Activated naive CD8-positive, alpha-beta T cell treated with anti-CD3 and anti-CD28 coated beads, Interleukin-2, amount 50 U/mL, for 16 hours (primary cell): ENCODE measurements at places on chromosomes 3 and 15.

- no peak for DNase-seq
Observed at GRCh38 chr3:30549600-30549999, 56.8 kb upstream of the TGFBR2 start.

DNA sequence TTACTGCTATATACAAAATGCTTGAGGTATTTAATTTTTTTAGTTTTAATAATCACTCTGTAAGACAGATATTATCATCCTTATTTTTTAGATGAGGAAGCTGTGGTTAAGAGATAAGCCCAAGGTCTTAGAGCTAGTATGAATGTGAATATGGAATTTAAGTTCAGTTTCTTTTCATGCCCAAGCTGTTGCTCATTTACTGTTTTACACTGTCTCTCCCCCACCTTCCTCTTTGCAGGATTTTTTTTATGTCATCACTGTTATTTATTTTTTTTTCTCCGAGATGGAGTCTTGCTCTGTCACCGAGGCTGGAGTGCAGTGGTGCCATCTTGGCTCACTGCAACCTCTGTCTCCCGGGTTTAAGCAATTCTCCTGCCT, 22.5 kb downstream of the MAP2K5 start:
- no peak for DNase-seq

DNA sequence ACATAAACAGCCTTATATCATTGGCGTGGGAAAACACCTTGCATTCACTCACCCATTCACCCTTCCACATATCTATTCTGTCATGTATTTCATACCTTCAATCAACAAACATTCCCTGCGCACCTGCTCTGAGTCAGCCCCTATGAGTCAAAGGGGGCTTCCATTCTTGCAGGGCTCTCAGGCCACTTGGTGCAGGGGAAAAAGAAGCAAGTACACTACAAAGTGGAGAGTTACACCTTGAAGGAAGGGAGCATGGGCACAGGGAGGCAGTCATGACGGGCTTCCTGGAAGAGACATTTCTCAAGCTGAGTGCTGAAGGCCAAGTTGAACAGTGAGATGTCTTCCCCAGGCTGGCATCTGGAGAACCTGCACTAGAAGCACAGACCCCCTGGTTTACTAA, 4.6 kb upstream of the AMOTL2 start:
- no peak for DNase-seq

DNA sequence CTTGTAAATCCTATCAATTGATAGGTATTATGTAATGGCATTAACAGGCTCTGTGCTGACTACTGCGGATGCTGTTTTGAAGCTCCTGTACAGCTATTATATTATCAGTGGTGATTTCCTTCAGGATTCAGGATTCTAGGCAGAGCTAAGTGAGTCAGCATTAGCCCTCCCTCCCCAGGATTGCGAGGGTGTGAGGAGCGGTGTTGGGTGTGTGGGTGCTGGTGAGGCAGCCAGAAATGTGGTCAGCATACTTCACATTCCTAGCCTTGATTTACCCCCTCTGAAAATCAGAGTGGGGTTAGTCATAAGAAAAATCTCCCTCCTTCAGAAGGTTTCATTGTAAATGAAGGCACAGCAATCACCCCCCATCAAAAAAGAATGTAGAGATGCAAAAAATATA, 72.5 kb downstream of the SNTN start:
- DNase-seq, result no peak

DNA sequence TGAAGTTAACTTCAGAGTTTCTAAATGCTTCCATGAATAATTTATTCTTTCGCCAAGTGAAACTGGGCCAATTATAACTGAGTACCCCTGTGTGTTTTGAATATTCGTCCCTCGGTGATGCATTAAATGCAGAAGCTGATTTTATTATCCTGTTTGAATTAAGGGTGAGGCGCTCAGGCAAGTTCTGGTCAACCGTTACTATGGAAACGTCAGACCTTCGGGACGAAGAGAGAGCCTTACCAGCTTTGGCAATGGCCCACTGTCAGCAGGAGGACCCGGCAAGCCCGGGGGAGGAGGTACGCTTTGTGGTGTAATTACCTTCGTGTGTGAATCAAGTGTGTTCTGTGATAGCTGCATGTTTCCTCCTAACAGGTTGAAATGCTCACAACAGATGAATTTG, 239.8 kb downstream of the ITPR1 start:
- no peak for DNase-seq

GRCh38 chr3:101128001-101128400, 134.8 kb upstream of the ABI3BP start:
- no peak for DNase-seq

DNA sequence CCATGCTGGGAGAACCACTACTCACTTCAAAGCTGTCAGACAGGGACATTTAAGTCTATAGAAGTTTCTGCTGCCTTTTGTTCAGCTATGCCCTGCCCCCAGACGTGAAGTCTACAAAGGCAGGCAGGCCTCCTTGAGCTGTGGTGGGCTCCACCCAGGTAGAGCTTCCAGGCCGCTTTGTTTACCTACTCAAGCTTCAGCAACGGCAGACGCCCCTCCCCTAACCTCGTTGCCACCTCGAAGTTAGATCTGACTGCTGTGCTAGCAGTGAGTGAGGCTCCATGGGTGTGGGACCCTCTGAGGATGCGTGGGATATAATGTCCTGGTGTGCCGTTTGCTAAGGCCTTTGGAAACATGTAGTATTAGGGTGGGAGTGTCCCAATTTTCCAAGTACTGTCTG, 276.7 kb downstream of the ZIC4 start:
- no peak for DNase-seq

- no peak for DNase-seq
Observed at GRCh38 chr3:54578417-54578816, 349.4 kb downstream of the LRTM1 start.

GRCh38 chr3:73215281-73215680, 153.8 kb downstream of the EBLN2 start:
- DNase-seq, result no peak

GRCh38 chr15:33438396-33438795, 127.6 kb downstream of the RYR3 start:
- no peak for DNase-seq

GRCh38 chr3:150302246-150302645, 105.9 kb upstream of the TSC22D2 start:
- no peak for DNase-seq

DNA sequence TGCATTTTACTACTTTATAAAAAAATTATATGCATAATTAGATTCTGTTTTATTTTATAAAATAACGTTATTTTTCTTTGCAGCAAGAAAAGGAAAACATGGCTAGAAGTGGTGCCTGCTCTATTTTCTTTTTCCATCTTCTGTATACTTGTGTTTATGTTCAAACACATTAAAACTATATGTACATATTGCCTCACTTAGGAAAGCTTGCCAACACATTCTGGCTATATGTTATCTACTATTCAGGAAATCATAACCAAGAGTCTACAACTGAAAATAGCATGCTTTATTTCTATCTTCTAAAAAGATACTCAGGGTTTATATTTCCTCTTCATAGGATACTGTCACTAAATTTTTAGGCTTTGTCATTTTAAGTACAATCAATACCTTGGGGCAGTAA, 90.2 kb upstream of the KCNMB2 start:
- DNase-seq, result no peak

GRCh38 chr3:157786618-157787017, 283.4 kb upstream of the VEPH1 start:
- no peak for DNase-seq

DNA sequence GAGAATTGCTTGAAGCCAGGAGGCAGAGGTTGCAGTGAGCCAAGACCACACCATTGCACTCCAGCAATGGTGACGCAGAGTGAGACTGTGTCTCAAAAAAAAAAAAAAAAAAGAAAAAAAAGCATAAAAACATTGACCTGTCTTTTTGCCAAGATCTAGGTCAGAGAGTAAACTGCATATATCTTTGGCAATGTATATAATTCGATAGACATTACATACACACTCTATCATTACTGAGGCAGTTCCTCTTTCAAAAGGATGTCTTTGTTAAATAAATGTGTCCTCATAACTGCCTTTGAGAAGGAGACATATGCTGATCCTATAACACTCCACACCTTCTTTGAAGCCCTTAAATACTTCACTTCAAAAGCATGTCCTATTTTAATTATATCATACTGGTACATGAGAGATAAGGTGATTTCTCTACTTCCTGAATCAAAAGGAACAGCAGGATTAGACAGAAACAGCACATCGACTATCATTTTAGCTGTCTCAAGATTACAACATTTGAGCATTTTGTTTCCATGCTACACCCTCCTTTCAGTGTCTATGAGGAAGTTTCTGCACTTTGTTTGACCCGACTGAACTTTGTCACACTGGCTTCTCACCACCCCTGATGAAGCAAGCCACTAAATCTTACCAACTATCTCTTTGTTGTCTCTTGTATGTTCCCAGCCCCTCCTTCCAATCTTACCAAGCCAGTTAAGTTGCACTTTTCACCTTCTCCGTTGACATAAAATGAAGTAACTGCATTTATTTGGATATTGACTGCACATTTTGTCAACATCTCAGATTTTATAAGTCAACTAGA, 335.8 kb downstream of the MECOM start:
- no peak for DNase-seq

DNA sequence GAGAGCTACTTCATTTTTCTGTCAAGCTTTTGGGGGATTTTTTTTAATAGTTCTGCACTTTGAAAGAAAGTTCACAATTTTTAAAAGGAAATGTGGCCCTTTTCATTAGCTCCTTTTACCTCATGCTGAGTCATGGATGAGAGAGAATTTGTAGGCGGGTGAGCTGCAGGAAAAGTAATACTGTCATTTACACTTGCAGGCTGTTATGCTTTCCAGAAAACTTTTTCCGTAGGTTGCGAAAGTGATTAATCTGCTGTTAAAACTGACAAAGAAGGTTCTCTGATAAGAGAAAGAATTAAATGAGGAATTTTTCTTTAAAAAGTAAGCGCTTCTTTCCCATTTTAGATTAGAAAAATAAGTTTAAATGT, 430.2 kb downstream of the LPP start:
- DNase-seq, result no peak

DNA sequence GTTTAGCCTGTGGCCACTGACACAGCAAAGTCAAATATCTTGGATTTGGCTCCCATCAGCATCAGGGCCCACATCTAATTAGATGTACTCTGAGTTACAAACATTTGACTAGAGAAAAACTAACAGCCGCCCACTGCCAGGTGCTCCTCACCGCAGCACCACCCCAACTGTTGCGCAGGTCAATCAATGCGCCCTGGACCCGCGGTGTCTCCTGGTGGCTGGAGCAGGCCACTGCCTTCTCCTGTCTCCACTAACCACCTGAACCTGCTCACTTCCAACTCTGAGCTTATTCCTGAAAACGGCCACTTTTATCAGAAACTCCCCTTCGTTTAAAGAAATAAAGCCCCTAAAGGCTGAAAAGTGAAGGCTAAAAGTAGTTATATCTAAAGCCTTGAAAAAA, 4.3 kb downstream of the RIOX2 start:
- DNase-seq, result no peak
